ENCODE measurements at places on chromosomes 11 and 22.

DNA sequence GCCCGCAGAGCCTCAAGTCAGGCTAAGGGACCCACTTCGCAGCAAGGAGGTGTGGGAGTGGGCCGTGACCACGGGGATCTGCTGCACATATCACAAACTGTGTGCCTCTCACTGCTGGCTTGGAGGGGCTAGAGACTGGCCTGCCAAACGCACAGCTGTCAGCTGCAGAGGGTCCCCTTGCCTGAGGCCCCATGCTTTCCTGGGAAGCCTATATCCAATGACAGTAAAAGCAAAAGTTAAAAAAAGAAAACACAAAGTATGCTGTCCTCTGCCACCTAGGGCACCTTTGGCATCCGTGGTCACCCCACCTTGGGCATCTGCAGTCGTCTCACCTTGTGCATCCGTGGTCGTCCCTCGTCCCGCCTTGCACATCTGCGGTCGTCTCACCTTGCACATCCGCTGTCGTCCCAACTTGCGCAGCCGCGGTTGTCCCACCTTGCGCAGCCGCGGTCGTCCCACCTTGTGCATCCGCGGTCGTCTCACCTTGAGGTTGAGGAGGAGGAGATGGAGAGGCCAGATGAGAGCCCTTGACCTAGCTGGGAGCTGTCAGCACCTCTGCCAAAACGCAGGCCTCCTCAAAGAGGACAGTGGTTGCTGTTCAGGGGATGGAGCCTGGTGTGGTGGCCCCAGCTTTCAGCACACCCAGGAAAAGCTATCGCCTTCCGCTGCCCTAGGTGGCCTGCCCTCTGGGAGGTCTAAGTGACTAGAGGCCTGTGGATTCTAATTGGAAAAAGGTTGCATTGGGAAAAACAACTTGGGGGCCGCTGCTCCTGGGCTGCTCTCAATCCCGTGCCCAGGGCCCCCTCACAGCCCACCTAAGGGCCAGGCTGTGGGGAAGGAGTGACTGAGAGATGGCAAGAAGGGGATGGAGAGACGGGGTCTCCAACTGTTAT, 90.5 kb downstream of the MYEOV start:
- no peak for DNase-seq

DNA sequence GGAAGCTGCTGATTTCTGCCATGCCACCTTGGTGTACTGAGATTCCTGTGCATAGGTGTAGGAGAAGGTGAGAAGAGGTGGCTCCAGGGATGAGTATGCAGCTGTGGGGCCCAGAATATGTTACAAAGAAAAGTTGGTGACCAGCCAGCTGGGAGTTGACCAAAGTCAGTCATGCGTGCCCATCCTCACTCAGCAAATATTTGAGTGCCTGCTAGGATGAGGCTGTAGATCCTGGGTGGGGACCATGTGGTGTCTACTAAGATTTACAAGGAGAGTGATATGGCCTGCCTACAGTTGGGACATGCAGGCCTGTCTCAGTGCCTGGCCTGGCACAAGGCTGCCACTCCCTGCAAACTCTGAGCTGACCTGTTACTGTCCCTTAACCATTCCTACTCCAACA, 19.4 kb downstream of the RNF185 start:
- no peak for DNase-seq

DNA sequence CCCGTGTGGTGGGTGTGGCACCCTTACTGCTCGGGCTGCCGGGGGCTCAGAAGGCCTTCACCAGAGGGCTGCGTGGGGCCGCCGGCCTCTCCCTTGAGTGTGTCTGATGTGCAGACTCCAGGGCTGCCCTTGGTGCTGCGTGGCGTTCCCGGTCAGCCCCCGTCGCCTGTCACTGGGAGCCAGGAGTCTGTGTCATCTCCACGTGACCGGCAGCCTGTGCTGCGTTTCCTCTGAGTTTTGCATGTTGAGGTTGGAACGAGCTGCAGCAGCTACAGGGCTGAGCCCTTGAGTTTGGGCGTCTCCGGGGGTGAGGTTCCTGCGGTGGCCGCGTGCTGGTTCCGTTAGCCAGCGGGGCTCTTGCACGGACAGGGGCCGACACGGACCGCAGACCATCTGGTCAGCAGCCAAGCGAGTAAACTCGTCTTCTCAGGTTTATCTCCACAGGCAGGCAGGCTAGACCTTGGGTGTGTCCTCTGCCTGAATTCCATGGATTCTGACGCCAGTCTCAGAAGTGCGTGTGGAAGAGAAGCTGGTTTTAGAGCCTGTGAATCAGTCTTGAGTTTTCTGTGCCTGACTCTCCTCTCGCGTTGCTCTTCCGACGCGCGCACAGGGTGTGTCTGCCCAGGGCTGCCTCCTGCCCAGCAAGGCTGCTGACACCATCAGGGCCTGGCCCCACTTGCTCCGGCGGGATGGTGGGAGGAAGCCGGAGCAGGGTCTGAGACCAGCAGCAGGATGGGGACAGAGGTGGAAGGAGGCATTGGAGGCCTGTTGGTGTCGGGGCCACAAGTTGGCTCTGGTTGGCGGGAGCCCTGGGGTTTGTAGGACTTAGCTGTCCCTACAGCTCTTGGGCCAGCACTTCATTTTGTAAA, 10.5 kb downstream of the PTDSS2 start:
- DNase-seq = no peak

DNA sequence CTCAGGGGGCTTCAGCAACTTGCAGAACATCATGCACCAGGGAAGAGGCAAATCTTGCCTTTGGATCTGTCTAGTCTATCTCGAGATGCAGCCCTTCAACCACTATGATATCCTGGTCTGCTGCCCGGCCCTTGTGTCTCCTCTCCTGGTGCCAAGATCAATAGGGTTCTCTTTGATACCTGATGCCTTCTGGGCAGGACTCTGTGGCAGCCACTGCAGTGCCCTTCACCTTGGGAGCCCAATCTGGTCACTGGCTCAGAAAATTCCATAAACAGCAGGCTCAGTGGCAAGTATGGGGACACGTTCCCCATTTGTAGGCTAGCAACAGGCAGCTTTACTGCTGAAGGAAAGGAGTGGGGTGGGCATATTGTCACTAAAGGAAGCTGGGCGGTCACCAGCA, 23.4 kb downstream of the SYN3 start:
- DNase-seq = no peak

Data from left renal cortex interstitium (tissue), 4 donors.